CD4-positive, alpha-beta T cell treated with Interleukin-17A for 4 hours (primary cell): ENCODE measurements at places on chromosomes 5 and 9.

DNA sequence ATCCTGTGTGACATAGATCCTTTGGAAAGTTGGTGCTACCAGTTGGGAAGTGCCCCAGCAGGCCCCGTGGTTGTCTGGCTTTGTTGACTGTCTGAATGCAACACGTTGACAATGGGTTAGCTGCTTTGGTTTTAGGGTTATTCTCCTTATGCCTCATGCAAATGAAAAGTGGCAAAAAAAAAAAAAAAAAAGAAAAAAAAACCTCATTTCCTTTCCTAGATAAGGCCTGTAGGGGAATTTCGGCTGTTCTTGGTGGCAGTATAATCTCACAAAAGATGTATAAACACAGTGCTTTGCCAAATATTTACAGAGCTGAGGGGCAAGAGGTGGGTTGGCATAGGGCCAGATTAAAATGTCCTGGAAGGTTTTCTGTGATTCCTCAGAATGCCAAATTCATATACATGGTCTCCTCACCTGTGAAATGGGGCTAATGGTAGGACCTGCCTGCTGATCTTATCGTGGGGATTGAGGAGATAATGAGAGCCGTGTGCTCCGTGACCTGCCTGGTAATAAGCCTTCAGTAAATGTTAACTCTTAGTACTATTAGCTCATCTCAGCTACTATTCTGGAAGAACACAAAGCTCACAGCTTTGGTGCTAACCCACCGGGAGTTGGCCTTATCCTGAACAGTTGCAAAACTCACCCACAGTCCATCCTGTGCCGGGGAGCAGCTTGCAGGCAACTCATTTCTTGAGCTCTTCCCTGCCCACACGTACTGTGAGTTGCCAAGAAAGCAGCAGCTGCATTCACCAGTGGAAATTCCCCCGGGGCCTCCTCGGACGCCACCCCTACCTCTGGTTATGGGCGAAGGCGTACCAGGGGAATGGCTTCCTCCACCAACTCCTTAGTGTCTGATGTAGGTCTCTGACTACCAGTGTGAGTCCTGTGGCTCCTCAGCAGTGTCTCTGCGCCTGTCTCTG is 220.3 kb downstream of the NR3C1 start:
- DNase-seq, result peak; percentile 7

GRCh38 chr9:72598639-72599038 is 77.2 kb downstream of the TMC1 start:
- no peak for DNase-seq

GRCh38 chr9:15299374-15299939 is 7.6 kb downstream of the TTC39B start:
- DNase-seq, result peak; percentile 64

GRCh38 chr9:4228606-4229005 is 71.3 kb downstream of the GLIS3 start:
- DNase-seq, result no peak

GRCh38 chr9:4792054-4792571 is 631 bp upstream of the RCL1 start:
- DNase-seq, result no peak

GRCh38 chr5:118598311-118598710 is 390.0 kb downstream of the DTWD2 start:
- no peak for DNase-seq

DNA sequence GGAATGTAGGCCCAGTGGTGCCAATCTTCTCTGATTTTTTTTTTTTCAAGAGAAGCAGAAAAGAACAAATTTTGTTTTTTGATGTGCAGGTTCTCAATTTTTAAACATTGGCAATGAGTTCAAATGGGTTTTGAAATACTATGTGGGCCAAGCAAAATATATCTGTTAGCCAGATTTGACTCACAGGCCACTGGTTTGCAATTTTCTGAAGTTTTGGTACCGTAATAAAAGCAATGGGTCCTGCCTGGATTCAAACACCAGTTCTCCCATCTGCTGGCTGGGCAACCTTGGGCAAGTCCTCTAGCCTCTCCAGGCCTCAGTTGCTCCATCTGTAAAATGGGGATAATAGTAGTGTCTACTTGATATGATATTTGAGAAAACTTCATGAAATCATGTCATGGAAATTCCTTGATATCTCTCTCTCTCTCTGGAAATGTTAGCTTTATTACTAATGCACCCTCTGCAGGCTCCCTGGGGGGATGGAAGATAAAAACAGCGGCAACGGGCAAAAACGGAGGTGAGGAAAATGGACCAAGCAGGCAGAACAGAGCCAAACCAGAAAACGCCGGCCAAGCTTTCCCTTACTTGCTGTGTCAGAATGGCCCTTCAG is 63.4 kb downstream of the SMIM23 start:
- no peak for DNase-seq

DNA sequence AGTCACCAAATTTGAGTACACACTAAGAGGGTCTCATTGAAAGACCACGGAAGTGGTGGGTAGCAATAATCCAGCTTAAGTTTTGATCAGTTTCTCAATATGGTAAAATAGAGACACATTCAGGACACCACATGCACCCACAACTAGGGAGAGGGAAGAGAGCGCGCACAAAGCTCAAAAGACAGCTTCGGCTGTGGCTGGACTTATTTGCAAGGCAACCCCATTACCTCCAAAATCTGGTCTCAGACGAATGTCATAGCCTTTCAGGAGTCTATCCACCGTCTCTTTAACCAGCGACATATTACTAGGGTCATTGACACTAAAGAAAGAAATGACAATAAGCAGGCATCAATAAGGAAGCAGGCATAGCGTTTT is 443 bp downstream of the GABRB2 start:
- no peak for DNase-seq
